Foreskin fibroblast (primary cell): ENCODE measurements at places on chromosomes 2 and 18.
A peak's percentile ranks its signal among the peaks of the same experiment; 100 is the strongest.

GRCh38 chr2:108449410-108450130, 564 bp downstream of the GCC2 start:
- peak; percentile 52 for DNase-seq

DNA sequence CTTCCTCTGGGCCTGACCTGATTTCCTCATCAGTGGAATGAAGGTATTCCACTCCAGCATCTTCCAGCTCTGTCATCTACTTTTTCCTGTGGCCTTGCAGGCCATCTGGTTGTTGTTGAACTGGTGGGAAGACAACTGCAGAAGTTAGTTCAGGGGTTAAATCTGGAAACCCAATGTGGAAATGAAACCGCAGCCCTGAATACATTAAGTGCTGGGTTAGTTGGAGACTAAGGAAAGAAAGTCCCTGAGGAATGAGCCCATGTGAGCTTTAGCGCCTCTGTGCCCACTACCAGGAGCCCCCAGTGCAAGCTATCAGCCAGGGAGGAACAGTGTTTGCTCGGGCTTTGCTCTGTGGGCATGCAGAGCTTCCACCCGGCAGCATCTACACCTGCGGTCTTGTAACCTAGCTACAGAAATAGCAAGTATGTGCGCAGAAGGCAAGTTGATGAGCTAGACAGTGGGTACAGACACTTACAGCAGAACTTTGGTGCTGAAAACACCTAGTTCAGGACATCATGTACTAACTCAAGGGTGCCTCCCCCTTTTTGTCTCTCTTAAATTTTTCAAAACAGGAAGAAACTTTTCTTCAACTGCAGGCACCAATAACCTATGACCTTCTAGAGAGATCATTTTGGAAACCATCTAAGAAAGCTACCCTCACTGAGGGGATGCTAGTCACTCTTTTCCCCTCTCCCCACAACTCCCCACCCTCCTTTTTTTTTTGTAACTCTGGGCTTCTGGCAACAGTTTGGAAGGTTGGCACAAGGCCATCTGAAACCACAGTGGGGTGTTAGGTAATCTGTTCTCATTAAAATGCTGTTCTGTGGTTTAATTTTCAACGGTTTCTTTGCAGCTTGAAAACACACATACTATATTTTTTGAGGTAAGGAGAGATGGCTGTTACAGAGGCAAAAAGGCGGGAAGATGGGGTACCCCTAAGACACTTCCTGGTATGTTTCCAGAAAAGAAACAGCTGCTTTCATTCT, 18.3 kb upstream of the CXCR4 start:
- no peak for DNase-seq

GRCh38 chr2:230821261-230821990, 43.3 kb upstream of the ITM2C start:
- peak; percentile 14 for DNase-seq

GRCh38 chr2:169623235-169623634, 39.1 kb downstream of the PPIG start:
- DNase-seq, result no peak

DNA sequence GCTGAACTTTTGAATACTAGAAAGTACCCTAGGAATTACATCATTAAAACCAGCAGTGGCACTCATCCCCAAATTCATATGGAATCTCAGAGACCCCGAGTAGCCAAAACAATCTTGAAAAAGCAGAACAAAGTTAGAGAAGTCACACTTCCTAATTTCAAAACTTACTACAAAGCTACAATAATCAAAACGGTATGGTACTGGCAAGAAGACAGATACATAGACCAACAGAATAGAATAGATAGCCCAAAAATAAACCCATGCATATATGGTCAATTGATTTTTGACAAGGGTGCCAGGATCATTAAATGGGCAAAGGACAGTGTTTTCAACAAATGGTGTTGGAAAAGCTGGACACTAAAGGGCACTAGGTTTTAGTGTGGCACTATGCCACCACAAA, 176.0 kb upstream of the NDUFV2 start:
- DNase-seq, result no peak

GRCh38 chr2:165889158-165889557, 64.4 kb downstream of the TTC21B start:
- no peak for DNase-seq

DNA sequence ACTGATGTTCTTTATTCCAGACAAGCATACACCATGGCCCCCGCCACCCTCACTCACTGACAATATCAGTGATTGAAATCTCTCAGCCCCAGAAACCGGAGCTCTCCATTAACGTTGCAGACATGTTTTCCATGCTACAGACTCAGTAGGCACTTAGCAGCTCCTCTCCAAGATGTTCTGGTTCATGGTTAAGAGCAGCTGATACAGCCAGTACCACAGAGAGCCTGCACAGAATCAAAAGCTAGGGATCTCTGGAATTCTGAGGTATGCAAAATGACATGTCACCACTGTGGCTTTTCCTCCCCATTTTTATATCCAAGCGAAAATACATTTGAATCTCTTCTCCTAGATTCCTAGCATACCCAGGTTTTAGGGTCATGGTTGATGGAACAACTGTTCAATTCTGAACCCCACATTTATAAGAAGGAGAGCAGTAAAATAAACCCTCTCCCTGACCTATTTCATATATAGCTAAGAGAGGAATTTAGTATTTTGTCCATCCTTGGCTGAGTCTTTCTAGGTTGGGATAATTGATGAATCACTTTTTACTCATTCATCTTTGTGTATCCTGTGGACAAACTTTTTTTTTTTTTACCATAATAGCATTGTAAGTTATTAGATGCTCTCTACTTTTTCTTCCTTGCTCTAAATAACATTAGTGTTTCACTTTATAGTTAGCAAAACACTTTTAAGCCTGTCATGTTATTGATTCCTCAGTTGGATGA, 488.4 kb upstream of the PIK3C3 start:
- peak; percentile 5 for DNase-seq

GRCh38 chr2:181484851-181485637, 27.9 kb downstream of the ITGA4 start:
- no peak for DNase-seq

GRCh38 chr2:156455361-156455975, 19.3 kb downstream of the GPD2 start:
- DNase-seq, result peak; percentile 80

GRCh38 chr18:79610461-79611039, 69.1 kb upstream of the CTDP1 start:
- no peak for DNase-seq

GRCh38 chr18:61607867-61608266, 274.6 kb downstream of the CDH20 start:
- no peak for DNase-seq

GRCh38 chr2:188497726-188498125, 206.1 kb downstream of the GULP1 start:
- no peak for DNase-seq

- DNase-seq, result no peak
Observed at GRCh38 chr18:37392648-37393047, 172.9 kb downstream of the CELF4 start.

GRCh38 chr2:223735035-223735640, 102.2 kb downstream of the AP1S3 start:
- peak; percentile 42 for DNase-seq

- DNase-seq, result no peak
Observed at GRCh38 chr2:188138313-188138712, 153.4 kb upstream of the GULP1 start.

DNA sequence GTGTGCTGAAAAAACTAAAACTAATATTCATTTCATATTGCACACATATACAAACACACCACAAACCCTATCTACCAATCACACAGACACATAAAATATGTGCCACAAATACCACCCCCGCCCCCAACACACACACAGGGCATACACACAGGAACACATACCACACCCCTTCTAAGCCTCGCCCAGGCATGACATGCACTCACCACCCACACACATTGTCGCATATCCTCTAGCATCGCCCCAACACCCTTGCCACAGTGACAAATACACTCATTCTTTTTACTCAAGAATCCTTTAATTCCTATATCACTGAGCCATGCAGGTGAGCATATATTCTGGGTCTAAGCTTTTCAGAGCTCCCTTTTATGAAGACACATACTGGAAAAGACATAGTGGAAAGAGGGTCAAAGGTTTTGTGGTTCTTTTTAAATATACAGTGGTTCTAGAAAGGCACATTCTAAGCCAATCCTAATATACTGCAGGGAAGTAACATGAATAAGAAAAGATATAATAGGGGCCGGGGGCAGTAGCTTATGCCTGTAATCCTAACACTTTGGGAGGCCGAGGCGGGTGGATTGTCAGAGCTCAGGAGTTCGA, 24.5 kb upstream of the LCLAT1 start:
- DNase-seq, result peak; percentile 26

DNA sequence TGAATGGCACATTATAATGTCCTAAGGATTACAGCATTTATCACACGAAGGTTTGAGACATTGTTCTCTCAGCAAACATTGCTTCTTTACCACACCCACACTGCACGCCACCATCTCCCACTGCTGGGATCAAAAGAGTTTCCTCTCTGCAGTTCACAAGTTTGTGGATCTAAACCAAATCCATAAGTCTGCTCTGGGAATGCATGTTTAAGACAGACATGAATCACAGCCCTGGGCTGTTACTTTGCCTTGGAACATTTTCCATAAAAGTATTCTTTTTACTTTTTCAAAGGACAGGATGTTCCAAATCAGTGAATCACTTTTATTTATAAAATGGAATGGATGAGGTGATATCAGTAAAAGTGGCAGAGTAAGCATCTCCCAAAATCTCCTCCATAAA, 36.1 kb downstream of the STPG4 start:
- peak; percentile 91 for DNase-seq

GRCh38 chr2:215652388-215652787, 216.5 kb upstream of the FN1 start:
- DNase-seq, result peak; percentile 89

DNA sequence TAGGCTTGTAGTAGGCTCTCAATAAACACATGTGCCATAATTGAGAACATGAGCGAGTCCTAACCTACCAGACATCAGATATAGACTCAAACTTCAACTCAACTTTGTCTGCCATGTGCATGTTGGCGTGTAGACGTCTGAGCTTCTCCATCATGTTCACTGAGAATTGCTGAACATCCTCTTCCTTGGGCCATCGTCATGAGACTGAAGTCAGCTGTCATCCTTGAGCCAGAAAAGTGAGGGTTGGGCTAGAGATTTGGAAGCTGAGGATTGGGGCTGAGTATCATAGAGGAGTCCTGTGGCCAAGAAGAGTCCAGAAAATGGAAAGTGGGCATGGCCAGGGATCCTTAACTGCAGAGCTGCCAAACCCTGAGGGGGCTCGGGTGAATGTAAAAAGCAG, 7.8 kb upstream of the EFR3B start:
- no peak for DNase-seq

DNA sequence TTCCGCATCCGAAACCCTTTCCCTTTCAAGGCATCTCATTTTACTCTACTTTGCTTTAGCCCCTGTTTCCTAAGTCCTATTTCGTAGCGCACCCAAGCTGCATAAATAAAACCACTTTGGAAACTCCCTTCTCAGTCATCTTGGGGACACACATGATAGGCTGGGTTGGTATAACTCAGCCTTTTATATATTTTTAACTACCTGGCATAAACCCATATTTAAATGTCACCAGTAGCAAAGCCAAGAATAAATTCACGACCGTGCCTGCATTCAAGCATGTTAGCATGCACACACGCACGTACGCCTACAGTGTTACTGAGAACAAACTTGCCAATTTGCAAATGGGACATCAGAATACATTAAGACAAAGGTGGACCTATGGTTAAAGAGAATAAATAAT, 564.7 kb upstream of the PIK3C3 start:
- DNase-seq, result no peak

- no peak for DNase-seq
Observed at GRCh38 chr2:207770602-207771404, 1.1 kb upstream of the FZD5 start.

- DNase-seq, result peak; percentile 33
Observed at GRCh38 chr18:59988098-59988706, 88.4 kb downstream of the PMAIP1 start.

DNA sequence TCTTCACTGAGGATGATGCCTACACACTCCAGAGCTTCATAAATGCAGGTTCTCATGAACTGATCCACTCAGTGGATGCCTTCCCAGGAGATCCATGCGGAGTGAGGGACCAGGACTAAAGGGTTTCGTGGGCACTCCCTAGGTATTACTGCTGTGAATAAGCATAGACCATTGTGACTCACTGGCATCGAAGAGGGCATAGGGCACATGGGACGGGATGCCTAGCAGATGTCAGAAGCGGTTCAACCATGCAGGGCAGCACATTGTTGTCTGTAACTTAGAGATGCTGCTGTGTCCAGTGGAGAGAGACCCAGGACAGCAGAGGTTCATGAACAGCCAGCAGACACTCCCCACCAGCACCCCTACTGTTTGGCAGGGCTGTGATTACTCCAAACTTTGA, 17.2 kb downstream of the GKN2 start:
- no peak for DNase-seq

- no peak for DNase-seq
Observed at GRCh38 chr18:4256766-4257417, 198.2 kb downstream of the DLGAP1 start.

DNA sequence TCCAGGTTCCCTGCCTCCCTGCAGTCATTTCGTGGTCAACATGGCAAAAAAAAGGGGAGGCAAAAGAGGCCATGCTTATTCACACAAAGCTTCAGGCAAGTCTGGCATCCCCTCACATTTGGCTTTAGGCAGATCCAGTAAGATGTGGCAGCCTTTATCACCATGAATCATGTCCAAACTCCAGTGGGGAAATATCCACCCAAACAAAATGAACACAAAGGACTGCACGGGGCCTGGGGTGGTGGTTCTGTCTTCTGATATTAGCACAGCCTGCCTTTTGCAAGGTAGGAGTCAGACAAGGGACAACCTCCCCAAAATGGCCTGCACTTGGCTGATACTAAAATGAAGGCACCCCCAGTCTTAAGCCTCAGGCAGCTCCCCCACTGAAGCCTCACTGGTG, 129.9 kb downstream of the ZBTB7C start:
- no peak for DNase-seq

DNA sequence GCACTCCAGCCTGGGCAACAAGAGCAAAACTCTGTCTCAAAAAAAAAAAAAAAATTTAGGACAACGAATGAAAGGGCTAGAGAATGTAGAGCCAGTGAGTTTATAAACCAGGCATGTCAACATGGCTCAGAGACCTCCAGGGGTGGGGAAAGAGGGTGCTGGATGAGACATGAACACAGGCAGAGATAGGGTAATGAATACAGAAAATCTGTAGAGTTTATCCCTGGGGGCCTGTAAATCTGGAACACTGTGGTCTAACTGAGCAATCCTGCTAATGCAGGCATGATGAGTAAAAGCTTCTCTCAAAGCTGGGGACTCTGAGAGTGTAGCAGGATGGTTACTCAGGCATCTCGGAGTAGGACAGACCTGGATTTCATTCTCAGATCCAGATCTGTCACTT, 59.2 kb upstream of the IGFBP2 start:
- peak; percentile 75 for DNase-seq

DNA sequence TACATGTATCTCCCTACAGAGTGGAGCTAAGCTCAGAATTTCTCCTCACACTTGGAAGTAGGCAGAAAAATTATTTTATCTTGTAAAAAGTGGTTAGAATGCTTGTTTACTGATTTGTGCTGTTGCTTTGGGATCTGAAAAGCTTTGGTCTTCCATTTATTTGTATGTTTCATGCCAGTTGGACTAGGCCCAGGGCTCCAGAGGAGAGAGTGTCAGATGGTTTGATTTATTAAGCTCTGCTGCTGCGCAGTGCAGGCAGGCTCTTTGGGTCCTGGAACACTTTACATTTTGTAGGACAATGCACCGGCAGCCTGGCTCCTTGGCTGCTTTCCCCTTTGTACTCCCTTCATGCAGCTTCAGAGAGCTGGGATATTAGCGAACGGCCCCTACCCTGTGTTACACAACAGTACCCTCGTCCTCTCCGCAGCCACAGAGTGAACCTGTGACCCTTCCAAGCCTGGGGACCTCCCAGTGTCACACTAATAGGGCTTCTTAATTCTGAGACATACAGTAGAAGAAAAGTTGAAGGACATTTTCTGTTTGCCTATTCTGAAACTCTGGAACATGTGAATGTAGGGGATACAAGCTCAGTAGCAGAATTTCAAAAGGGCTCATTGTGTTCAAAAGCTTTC, 56.7 kb upstream of the EML6 start:
- peak; percentile 63 for DNase-seq
